ENCODE measurements at places on chromosomes 7 and 10. TPM values are rescaled to one million over a fixed set of nuclear protein-coding genes. Genes with fewer than 3 reads are reported as not detected.

DNA sequence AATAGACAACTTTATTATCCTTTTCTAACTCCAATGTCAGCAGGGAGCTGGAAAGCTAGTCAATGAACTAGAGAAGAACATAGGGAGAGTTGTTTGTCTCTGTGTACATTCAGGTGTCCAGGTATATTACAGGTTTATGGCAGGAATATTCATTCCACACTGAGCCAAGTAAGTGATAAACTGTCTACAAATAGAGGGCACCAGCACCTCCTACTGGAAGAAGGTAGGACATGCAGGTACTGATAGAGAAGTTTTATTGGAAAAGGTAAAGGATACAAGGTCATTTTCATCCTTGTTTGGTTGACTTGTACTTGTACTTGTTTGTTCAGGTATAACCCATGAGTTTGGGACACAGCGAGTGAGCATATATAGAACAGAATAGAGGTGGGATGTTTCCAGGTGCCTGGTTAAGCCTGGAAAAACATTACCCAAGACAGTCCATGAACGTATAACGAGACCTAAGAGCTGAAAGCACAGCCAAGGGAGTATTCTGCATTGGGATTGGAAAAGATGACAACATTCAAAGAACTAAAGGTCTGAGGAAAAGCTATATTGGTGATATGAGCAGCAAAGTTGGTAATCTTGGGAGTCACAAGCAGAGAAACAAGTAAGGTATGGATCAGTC lies 61.4 kb upstream of the PPP1R3C start:
- DNase-seq = no peak

The CCAR1 gene
- 86.7 TPM for total RNA-seq

- peak; percentile 57 for DNase-seq
Measured at GRCh38 chr10:110387983-110388686, 83.4 kb upstream of the SMNDC1 start.

DNA sequence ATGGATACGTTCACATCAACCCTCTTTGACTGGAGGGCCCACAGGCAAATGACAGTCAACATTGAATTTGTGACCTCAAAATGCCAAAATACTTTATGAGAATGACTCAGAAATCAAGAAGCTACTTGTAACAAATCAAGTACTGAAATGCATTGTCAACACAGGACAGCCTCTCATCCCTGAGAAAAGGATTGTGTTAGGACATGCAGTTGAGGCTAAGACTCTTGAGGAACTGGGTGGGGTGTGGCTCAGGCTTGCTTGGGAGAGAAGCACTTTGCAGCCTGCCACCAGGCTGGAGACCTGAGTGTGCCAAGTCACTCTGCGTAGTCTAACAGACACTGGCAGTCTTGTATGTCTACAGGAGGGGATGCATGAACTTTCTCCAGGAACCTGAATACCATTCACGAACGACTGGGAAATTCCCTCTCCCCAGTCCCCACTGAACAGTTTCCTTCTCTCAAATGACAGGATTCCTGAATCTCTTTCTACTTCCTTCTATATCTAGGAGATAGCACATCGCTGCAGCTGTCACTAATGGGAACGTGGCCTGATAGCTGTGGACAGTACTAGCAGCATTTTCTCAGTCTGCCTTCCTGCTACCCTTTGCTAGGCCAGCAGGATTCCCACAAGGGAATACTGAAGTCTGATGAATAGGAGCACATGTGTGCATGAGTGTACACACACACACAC lies 3.3 kb upstream of the SMO start:
- no peak for DNase-seq

- no peak for DNase-seq
Measured at GRCh38 chr7:684416-684815, 42.1 kb upstream of the DNAAF5 start.

DNA sequence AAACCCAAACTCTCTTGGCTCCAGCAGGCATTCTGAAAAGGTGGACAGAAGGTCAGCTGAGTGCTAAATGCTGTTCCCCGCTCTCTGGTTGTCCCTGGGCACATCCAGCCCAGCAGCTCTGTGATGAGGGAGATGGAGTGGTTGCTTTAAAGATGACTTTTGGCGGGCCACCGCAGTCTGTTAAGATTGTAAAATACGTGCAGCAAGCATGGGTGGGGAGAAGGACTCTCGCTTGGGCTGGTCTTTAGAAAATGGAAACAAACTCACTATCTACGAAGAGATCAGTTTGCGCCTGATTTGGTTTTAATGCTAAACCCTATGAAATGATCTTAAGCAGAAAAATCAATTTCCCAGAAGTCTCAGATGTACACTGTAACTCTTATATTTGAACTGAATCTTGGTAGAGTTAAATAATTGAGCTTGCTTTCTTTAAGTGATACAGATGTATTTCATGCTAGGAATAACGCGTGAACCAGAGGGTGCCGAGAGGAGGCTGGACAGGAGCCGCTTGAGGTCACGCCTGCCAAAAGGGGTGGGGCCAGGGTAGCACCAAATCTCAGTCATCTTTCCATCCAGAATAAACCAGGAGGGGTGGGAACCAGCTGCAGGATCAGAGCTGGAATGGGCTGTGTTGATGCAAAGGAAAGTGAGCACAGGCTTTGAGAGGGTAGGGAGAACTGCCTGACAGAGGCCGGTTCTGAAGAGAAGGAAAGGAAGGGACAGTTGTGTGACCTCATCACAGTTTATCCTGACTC lies 170.2 kb upstream of the MKI67 start:
- no peak for DNase-seq

The ZNF239 gene
- not detected for total RNA-seq

DNA sequence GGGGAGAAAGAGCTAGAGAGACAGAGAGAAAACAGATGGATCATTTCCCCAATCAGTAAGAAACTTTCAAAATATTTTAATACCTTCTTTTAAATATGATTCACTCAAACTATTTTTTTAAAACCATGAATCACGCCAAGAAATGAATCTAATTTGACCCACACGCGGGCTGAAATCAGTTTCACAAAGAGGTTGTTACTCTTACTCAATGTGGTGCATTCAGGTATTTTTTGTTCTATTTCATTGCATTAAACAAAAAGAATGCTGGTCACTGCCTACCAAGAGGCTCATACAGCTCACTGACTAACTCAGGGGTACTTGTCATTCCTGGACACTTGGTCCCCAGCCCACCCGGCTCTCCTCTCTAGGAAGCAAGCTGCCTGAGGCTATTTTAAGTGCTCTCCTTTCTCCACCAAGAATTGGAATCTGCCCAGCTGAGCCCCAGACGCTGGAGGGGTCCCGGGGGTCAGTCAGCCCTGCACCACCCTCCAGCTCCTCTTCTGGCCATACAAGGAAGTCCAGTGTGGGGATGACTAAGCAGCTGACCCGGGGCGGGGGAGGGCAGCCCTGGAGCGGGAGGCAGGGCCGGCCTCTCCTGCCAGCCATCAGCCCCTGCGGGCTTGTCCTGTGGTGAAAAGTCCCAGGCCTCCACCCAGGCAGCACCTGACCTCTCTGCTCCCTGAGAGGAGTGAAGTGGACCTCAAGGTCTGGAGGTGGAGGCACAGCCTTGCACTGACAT lies 21.7 kb upstream of the PFKP start:
- DNase-seq = no peak

Data from activated CD8-positive, alpha-beta memory T cell treated with anti-CD3 and anti-CD28 coated beads, Interleukin-2, amount 10 ng/mL, durations not matched to agents 7 days and 5 days (primary cell).